Activated CD4-positive, alpha-beta T cell treated with anti-CD3 and anti-CD28 coated beads, Interleukin-2, amount 50 U/mL, for 1 hour (primary cell): ENCODE measurements at places on chromosomes 13 and 19.

GRCh38 chr13:46639033-46639981 lies 86.3 kb downstream of the LRCH1 start:
- no peak for DNase-seq

- no peak for DNase-seq
These were observed 14.6 kb downstream of the CBLC start for GRCh38 chr19:44792281-44792680.

DNA sequence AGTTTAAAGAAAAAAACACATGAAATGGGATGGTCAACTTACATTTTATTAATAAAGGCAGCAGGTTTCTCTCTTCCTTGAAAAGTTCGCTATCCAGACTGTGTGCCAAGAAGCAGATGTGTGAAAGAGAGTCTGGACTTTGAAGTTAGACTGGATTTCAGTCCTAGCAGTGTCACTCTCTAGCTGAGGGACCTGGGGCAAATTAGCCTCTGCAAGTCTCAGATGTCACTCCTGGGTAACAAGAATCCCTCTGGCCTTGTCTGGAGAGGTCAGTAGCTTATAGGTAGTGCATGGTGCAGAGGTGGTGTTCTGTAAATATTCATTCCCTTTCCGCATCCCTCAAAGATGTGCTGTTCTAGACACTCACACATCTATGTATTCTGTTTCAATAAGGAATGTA lies 187.6 kb upstream of the RNF113B start:
- DNase-seq = no peak

DNA sequence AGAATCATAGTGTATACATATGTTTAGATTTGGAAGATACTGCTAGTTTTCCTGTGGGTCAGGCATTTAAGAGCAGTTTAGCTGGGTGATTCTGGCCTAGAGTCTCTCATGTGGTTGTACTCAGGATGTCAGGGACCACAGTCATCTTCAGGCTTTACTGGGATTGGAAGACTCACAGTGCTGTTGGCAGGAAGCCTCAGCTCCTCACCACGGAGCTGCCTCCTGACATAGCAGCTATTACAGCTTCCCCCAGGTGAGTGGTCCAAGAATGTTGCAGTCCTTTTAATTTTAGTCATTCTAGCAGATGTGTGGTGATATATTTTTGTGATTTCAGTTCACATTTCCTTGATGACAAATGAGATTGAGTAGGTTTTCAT lies 16.9 kb upstream of the GPR18 start:
- peak; percentile 31 for DNase-seq

GRCh38 chr13:33213797-33214196 lies 71.8 kb downstream of the STARD13 start:
- DNase-seq = no peak

DNA sequence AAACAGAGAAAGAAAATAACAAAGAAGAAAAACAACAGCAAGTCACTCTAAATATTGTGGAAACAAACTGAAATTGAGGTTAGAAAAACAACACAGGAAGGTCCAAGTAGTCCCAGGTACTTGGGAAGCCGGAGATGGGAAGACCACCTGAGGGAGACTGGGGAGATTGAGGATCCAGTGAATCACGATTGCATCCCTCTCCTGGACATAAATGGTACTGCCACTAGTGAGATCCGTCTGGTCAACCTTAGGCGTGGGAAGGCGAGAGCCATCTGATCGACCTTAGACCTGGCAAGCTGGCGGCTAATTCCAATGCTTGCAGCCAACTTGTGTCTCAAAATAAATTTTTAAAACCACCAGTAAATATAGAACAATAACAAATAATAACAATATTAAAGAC lies 81.9 kb downstream of the ZNF726 start:
- no peak for DNase-seq
